Activated CD4-positive, alpha-beta T cell treated with anti-CD3 and anti-CD28 coated beads, Interleukin-2, Interleukin-4, amounts not matched to agents 100 ng/mL and 50 ng/mL, durations not matched to agents 16 hours and 8 hours (primary cell): ENCODE measurements at places on chromosomes 3 and 15.

DNA sequence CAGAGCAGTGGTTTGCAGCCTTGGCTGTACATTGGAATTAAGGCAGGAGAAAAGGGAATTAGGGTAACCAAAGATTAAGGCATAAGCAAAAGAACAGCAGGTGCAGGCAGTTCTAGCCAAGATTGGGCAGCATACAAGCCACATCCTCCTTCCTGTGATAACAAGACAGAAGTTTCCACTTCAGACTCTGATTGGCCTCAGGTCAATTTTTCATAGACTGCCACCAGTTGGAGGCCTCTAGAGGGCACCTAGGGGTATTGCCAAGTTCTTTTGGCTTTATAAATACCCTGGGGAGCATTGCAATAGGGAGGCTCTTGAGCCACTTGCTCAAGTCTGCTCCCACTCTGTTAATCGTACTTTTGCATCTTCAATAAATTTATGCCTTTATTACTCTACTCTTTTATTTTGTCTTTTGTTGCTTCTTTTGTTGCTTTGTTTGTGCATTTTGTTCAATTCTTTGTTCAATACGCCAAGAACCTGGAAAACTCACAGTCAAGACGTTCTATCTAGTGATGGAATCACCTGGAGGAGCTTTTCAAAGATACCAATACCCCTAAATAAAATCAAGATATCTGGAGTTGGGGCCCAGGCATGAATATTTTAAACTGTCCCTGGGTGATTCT lies 32.2 kb upstream of the FMN1 start:
- peak; percentile 80 for DNase-seq

GRCh38 chr15:69127306-69127705 lies 33.1 kb upstream of the GLCE start:
- no peak for DNase-seq

- no peak for DNase-seq
Measured at GRCh38 chr3:15905041-15905440, 107.3 kb upstream of the ANKRD28 start.

GRCh38 chr3:48716508-48716981 lies 476 bp downstream of the IP6K2 start:
- DNase-seq, result peak; percentile 32

GRCh38 chr3:34106879-34107278 lies 308.4 kb downstream of the PDCD6IP start:
- DNase-seq, result peak; percentile 39

DNA sequence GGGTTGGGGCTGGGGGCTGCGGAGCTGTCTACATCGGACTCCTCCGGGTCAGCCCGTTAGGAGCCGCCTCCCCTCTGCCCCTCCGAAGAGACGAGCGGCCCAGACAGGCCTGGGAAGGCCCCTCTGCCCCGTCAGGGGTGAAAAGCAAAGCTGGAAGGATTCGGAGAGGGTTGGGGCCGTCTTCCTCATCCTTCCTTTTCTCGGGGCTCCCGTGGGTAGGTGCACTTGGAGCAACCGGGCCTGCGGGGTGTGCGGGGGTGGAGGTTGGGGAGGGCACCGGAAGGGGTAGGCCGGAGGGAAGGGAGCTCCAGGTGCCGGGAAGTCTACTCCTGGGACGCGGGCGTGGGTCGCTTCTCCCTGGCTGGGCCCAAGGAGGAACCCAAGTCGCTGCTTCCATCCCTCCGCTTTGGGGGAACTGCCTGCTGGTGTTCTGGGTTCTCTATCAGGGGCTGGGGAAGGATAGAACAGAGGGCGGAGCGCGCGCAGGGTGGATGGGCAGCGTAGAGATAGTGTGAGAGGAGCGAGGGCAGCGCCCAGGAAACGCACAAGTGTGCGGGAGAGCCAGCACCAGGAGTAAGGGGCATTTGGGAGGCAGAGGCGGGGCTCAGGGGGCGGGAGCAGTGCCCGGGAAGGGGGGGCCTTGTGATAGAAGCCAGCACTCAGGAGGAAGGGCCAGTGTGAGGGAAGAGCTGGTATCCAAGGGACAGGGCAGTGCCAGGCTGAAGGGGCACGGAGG lies 590 bp downstream of the POLR2H start:
- peak; percentile 42 for DNase-seq

DNA sequence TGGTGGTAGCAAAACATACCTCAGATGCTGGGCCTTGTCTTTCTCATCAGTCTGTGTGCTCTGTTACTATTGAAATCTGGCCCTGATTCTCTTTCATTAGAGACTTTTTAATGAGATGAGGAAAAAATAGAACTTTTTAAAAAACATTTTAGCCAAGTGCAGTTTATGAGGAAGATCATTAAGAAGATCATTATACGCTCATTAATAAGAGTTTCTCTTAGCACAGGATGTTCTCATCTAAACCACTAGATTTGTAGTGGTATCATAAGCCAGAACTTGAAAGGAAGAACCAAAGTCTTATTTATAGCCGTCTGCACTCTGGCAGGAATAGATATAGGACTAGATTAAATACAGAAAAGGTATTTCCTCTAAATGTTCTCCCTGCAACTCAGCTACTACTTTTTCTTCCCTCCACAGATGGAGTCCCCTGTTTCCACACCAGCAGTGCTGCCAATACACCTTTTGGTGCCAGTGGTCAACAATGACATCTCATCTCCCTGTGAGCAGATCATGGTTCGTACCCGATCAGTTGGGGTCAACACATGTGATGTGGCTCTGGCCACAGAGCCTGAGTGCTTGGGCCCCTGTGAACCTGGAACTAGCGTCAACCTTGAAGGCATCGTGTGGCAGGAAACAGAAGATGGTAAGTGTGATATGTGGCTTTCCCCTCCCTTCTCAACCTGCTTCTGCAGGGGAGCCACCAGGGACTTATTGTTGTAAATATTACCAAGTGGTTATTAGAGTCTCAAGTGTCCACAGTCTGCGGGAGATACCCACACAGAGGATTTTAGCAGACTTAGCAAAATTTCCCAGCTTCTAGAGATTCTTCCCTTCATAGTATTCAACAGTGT lies 152.8 kb downstream of the RBPMS2 start:
- DNase-seq, result peak; percentile 60

- no peak for DNase-seq
Measured at GRCh38 chr3:17949101-17949500, 206.7 kb upstream of the TBC1D5 start.
